ENCODE measurements at places on chromosomes 5 and 9.
A peak's percentile ranks its signal among the peaks of the same experiment; 100 is the strongest.

DNA sequence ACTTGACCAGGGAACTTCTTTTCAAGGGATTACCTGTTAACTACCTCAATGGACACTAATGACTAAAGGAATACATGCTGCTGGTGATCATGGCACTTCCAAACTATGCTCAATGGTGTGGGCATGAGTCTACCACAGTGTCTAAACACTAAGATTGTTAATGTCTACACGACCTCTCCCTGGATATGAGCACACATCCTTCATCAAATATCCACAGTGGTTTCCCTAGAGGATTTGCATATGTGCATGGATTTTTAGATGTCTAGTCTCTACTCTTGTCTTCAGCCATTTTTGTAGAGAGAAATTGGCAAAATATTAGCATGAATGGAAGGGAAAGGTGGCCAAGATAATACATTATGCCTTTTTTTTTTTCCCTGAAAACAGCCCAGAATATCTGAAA is 113.3 kb upstream of the CCDC152 start:
- no peak for DNase-seq

- DNase-seq: no peak
These were observed 15.5 kb downstream of the MED10 start for GRCh38 chr5:6362846-6363245.

DNA sequence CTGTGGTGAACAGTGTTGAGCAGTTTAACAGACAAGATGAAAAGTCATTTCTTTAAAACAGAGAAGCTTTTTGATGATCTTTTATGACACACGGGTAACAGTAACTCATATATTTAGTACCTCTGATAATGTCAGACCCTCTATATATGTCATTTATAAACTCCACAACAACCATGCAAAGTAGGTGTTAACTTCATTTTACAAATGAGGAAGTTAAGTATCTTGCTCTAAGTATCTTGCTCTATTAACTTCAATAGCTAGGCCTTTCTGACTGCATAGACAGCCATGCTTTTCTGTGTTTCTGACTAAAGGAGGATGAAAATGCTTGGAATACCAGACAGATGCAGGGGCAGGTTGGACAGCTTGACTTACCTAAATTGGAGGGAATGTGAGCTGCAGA is 1.8 kb downstream of the NUDT2 start:
- no peak for DNase-seq

DNA sequence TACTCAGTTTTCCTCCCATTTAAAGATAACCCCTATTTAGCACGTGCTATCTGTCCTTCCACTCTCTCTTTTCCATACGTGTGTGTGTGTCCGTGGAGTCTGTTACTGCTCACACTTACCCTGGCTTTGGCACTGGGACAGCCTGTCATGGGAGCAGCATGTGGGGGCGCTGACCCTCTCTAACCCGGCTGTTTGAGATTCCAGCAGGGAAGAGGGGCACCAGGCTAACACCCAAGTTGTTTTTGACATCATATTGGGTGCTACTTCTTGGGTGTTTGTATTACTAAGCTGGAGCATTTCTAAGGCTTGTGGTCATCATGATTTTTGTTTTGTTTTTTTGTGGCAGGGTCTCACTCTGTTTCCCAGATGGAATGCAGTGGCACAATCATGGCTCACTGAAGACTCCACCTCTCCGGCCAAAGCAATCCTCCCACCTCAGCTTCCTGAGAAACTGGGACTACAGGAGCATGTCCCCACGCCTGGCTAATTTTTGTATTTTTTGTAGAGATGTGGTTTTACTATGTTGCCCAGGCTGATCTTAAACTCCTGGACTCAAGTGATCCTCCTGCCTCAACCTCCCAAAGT is 56.9 kb upstream of the SIMC1 start:
- no peak for DNase-seq

GRCh38 chr5:145787507-145787906 is 47.6 kb downstream of the PRELID2 start:
- DNase-seq: no peak

- DNase-seq: peak; percentile 55
These were observed 24.0 kb downstream of the ADAMTSL2 start for GRCh38 chr9:133558191-133559126.

DNA sequence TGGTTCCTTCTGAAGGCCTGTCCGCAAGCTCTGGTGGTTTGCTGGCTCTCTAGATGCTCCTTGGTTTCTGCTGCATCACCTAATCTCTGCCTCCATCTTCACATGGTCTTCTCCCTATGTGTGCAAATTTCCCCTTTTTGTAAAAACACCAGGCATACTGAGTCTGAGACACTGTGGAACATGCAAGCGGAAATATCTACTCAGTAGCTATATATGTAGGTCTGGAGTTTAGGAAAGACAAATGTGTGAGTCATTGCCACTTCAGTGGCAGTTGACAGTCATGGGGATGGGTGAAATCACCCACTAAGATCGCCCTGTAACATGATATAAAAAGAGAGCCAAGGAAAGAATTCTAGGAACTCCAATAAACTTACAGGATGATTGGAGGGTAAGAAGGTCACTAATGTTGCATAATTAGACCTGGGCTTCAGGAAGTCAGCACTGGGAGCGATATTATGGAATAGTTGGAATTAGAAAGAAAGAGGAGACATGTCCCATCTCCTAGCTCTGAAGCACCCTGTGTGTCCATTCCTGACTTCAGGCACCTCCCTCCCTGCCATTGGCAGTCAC is 22.7 kb upstream of the UBLCP1 start:
- DNase-seq: no peak

- no peak for DNase-seq
These were observed 211.3 kb upstream of the FBN2 start for GRCh38 chr5:128749136-128749898.

GRCh38 chr5:158292981-158293380 is 434.0 kb upstream of the CLINT1 start:
- no peak for DNase-seq

GRCh38 chr5:150560401-150561191 is 52.7 kb downstream of the NDST1 start:
- DNase-seq: peak; percentile 60

DNA sequence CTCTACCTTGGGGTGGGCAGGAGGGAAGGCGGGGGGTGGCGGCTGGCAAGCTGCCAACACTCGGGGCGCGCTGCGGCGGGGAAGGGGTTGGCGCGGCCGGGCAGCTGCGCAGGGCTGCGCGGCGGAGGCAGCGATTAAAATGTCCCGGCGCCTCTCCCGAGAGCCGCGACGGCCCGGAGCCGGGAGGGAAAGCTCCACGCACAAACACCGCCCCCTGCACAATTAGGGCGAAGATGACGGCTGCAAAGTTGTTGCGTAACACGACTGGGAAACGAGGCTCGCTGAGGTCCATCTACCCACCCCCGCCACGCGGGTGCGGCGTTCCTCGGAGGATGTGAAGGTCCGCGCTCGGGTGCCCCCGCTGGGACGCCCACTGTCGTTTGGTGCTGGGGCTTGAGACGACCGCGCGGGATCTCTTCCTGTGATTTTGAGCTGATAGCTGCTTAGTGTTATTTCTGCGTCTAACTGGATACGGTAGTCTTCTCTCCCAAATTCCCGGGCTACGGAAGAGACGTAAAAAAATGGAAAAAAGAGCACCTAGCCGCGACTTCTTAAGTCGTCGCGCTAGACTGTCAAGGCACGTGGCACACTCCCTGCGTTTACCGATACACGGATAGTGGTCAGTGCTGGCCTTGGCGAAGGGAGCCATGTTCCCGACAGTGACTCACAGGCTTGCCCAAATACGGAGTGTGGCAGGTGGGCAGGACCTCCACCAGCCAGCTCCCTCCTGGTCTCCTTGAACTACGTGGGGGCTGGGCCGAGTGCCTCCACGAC is 958 bp upstream of the NFIL3 start:
- DNase-seq: peak; percentile 69

- DNase-seq: no peak
These were observed 2.6 kb upstream of the HINT1 start for GRCh38 chr5:131167615-131168014.

DNA sequence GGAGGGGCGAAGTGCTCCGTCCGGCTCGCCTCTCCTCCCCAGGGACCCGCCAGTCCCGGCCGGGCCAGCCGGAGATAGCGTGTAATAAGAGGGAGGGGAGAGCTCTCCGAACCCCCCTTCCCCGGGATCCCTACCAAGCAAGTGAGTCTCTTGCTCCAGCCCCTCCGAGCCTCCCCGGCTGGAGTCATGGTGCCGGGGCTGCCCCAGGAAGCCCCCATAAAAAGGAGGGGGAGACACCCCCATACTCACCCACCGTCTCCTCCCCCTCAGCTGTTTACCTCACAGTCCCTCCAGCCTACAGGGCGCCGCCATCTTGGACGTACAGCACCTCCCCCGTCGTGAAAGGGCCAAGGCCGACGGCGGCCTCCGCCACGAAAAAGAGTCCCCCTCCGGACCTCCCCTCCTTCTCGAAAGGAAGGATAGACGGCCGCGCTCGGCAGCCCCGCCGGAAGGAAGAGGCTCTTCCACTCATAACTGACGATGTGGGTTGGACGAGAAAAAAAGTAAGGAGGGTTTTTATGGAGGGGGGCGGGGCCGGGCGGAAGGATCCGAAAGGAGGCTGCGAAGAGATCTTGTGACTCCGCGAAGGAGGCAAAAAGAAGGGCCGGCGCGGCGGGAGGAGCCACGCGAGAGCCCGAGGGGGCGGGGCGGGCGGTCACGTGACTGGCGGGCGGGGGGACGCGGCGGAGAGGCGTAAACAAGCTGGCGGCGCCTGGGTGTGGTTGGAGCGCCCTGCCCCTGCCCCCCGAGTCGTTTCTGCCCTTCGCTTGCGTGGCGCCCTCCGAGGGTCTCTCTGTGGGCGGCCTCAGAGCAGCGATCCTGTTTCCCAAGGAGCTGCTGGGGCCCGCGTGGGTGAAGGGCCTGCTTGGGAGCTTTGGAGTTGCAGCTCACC is at the start of gene TSC1:
Gene TSC1, minus strand, starts transcription at position 323 of the 892 bp plus-strand sequence. CDS start 15,744 bp downstream, outside the sequence.
- DNase-seq: peak; percentile 92

GRCh38 chr5:74242516-74242915 is 398.0 kb downstream of the ENC1 start:
- no peak for DNase-seq

- no peak for DNase-seq
These were observed 4.8 kb upstream of the ARAP3 start for GRCh38 chr5:141686648-141687416.

Measured in GM04504 (cell line).